ENCODE measurements at places on chromosomes 5 and 9. TPM values are rescaled to one million over a fixed set of nuclear protein-coding genes. Genes with fewer than 3 reads are reported as not detected.

Gene GABBR2
- total RNA-seq = not detected

DNA sequence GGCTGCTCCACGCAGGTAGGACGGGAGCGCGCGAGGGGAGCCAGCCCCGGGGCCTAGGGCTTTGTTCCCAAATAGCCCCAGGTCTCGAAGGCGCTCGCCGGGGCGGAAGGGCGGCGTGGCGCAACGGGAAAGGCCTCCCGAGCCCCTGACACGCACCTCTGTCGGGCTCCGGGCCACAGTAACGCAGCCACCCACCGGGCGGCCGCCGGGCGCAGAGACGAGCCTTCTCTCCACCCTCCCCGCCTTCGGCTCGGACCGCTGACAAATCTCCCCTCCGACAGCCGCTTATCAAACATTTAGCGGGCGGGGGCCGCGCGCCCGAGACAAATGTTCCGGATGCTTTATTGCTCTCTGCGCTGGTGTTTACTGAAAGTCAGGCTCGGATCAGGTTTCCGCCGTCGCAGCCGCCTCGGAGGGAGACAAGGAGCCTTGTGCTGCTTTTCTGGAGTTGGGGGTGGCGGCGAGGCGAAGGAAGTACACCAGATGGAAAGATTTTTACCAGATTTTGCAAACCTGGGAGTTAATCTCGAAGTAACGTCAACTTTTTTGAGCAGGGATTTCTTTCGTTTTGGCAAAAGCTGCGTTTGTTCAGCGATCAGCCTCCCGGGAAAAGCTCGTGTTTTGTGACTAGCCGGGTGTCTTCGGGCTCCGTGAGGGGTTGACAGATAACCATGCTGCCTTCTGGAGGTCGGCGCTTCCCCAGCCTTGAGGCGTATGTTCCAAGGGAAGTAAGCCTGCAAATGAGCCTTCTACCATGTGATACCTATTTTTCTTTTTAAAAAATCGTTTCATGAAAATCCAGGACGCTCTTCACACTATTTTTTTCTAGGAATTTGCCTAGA lies 950 bp downstream of the RGMB start:
- peak; percentile 71 for DNase-seq

GRCh38 chr5:74017786-74018211 lies 391.8 kb downstream of the ARHGEF28 start:
- no peak for DNase-seq

GRCh38 chr5:39207345-39208045 lies 11.9 kb downstream of the FYB1 start:
- no peak for DNase-seq

DNA sequence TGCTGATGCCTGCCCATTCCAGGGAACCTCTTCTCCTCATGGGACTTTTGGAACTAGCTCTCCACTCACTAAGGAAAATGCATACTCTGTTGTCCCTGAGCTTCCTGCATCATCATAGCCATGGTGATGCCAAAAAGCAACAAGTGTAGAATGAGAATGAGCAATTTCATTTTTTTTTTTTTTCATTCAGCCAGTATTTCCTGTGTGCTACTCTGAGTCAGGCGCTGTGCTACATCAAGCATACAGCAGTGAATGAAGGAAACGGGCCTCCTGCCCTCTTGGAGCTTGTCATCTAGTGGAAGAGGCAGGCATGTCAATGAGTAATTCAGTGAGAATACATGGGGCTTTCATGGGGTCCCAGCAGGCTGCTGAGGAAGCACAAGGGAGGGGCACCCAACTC lies 483.1 kb downstream of the BNC2 start:
- no peak for DNase-seq

DNA sequence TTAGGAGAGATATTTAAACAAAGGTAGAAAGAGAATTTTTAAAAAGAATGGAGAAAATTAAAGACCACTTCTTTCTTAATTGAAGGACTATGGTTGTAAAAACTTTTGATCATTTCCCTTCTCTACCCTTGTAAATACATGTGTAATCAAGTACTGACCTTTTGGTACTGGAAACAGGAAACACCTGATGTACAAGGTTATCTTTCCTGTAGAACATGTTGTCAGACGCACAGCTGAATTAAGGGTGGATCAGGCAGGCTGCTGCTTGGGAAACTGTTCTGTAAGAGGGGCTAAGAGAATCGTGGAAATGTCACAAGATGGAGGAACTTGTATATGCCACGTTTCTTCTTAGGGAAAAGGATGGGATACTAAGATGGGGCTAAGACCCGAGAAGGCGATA lies 341.6 kb downstream of the ZNF608 start:
- DNase-seq = no peak

DNA sequence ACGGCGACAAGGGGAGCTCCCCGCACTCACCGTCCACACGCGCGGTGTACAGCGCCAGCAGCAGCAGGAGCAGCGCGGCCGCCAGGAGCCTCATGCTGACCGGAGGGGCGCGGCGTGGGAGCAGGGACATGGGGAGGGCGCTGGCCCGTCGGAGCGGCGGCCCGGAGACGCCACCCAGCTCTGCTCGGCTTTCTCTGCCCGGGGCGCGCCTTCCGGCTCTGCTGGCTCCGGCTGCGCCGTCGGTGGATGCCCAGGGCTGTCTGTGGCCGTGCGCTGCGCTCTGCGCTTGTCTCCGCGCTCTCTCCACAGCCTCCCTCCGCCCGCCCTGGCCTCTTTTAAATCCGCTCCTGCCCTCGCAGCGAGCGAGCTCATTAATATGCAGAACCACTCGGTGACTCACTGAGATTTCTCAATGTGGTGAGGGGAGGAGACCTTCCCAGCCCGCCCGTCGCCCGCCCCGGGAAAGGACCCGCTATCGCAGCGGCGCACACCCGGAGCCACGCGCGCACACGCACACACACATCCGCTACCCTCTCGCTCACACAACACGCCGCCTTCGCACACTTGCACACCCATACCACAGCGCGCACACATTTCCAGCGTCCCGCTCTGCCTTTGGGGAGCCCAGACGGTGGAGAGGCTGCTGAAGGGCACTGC lies at the start of gene CXCL14:
TSS of gene CXCL14 (minus strand) at position 307 of the 657 bp plus-strand sequence. CDS start at position 94, 213 bp downstream.
- DNase-seq = no peak

Gene SLC23A1
- 0.25 TPM for total RNA-seq

Gene SLC38A9
- 17.9 TPM for total RNA-seq

DNA sequence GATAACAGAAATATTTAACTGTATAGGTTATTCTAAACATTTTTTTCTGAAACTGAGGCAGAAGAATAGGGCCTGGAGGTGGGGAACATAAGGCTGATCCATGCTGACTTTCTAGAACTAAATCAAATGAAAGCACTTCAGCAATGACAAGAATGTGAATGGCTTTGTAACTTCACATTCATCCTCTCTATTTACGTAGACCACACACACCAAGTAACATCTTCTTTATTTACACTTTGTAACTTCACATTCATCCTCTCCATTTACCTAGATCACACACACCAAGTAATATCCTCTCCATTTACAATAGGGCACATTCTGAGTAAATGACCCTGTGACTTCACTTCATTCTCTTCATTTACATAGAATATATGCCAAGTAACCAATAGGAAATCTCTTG lies 251.8 kb upstream of the CDH9 start:
- DNase-seq = no peak

- DNase-seq = no peak
These were observed 193.4 kb downstream of the EDIL3 start for GRCh38 chr5:84191281-84191680.

DNA sequence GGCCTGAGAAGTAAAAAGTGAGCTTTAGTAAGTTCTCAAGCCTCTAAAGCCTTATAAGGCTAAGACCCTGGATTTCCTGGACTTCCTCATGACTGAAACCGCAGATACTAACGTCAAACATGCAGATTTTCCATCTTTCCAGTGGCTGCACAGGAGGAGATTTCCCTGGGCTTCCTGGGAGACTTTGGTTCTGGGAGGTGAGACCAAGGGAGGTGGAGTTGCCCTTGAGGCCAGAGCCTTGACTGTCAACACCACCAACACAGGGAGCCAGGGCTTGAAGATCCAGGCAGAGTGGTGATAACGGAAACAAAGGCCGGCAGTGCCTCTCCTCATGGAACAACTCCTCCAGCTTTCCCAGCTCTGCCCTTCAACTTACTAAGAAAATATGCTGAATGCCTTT lies 144.7 kb upstream of the LRRTM2 start:
- no peak for DNase-seq

Gene PCDHGA7
- total RNA-seq = not detected

- DNase-seq = no peak
These were observed 156.6 kb upstream of the PHYKPL start for GRCh38 chr5:178389026-178389729.

DNA sequence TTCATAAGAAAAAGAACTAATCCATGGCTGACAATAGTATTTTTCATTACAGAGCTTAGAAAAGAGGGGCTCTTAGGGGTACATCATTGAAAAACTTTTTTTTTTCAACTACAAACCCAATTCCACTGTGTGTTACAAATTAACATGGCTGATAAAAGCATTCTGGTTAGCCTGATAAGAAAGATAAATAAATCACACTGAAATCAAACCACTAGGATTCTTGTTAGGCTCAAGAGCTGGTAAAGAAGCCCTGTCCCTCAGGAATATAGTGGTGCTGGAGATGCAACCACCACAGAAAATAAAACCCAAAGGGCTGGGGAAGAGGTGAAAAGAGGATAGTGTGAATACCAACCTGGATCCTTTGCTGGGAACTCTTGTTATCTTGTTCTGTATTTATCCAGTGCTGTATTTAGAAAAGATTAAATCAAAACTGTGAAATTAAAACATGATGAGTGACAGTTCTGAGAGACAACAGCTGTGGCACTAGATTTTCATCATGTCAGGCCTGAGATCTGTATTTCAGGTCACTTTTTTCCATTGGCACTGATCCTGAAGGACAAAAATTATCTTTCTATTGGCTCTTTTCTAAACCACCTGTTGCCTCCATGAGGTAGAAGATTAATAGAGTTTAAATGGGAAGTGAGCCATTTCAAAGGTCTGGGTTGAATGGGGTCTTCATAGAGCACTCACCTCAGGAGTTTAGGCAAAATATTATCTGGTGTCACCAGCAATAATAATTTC lies 118.6 kb downstream of the ARRDC3 start:
- no peak for DNase-seq

DNA sequence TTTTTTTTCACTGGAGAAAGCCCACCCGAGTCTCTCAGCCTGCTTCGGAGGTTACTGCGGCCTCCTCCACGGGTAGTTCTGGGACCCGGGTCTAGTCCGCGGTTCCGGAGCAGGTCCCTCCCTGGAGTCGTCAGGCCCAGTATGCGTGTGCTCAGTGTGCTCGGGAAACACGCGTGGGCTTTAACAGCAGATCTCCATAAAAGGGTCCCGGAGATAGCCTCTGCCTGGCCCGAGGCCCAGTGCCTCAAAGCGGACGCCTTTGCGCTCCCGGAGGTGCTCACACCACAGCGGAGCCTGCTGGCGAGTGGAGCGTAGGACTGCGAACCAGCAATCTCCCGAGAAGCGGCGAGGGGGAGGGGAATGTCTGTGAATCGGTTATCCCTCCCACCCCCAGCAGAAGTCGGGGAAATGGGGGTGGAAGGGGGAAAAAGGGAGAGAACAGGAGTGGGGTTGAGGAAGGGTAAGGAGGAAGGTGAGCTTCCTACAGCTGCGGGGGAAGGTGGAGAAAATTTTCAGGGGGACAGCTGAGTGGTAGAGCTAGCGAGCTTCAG lies 28.7 kb downstream of the CDKN2A start:
- peak; percentile 54 for DNase-seq

DNA sequence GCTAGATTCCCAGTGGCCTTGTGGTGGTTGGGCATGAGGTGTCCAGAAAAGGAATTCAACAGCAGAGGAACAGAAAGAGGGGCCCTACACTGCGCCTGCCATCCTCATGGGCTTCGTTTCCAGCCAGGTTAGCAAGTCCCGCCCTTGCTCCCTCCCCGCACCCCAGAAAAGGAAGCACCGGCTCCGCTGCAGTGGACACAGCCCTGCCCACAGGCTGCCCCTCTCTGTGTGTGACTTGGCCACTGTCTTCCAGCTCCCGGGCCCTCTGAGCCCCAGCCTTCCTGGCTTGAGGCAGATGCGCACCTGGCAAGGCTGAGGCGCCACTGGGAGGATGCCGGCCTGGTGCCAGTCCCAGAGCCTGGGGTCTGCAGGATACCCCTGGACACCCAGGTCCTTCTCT lies 305.0 kb upstream of the IRX4 start:
- no peak for DNase-seq

Gene TPPP
- total RNA-seq = 0.14 TPM

DNA sequence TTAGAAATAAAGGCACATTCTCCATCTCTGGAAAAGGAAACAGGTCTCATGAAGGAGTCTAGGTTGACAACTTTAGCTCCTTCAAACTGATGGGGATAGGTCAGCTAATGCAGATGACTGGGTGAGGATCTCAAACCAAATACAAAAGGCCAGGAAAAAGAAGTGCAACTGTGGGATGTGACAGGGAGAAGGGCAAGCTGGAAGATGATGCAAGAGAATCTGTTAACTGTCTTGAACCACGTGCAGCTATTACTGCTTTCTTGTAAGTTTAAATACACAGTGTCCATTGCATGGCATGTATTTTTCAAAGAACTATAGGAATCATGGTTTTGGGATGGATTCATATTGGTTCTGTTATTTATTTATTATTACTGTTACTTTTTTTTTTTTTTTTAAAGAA lies 331.8 kb downstream of the NDUFS4 start:
- no peak for DNase-seq

- DNase-seq = no peak
These were observed 823.3 kb upstream of the NUDT12 start for GRCh38 chr5:104385906-104386305.

DNA sequence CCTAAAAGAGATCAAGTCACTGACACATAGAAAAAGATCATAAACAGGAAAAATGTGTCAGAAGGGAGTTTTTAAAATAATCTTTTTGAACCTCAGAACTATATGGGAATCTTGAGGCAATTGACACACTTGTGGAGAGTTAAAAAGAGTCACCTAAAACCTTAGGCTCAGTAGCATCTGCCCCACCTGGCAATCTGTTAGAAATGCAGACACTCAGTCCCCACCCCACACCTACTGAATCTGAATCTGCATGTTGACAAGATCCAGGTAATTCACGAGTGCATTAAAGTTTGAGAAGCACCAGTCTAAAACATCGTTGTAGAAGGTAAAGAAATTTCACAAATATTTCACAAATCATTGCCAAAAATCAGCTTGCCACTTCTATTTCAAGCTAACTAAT lies 388.3 kb downstream of the NR2F1-AS1 start:
- no peak for DNase-seq

GRCh38 chr9:124853605-124854143 lies 414 bp downstream of the WDR38 start:
- no peak for DNase-seq

Gene WDR31
- total RNA-seq = 4.9 TPM

Gene CCL28
- total RNA-seq = 18.9 TPM

DNA sequence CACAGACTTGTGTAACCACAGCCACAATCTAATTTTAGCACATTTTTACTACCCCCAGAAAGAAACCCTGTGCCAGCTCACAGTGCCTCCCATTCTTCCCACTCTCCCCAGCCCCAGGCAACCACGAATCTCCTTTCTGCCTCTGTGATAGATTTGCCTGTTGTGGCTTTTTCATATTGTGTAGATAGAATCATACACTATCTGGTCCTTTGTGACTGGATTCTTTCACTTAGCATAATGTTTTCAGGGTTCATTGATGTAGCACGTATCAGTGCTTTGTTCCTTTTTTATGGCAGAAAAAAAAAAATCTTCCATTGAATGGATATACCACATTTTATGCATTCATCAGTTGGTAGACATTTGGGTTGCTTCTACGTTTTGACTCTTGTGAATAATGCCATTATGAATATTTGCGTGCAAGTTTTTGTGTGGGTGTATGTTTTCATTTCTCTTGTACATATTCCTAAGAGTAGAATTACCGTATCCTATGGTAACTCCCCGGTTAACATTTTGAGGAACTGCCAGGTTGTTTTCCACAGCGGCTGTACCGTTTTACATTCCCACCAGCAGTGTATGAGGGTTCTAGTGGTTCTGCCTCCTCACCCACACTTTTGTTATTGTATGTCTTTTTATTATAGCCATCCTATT lies 64.5 kb downstream of the RCL1 start:
- no peak for DNase-seq
